ENCODE measurements at places on chromosomes 16 and 17.

- no peak for DNase-seq
These were observed 115.2 kb upstream of the NETO2 start for GRCh38 chr16:47258874-47259461.

- no peak for DNase-seq
These were observed 4.1 kb downstream of the ST6GALNAC2 start for GRCh38 chr17:76581515-76581914.

DNA sequence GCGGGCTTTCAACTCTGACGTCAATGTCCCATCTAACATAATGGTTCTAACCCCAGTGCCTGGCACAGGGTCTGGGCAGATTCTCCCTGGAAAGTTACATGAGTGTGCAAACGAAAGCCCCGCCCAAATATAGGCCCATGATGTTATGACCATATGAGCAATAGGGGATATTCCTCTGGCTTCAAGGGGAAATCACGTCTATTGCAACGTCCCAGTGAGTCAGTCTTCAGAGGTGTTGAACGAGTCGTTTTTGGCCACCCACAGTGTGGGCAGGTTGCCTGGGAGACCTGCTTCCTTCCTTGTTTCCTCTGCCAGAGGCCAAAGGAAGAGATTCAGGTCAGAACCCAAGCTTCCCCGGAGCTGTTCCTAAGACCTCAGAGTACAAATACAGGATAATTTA, 30.3 kb downstream of the PIK3R5 start:
- peak; percentile 97 for DNase-seq

DNA sequence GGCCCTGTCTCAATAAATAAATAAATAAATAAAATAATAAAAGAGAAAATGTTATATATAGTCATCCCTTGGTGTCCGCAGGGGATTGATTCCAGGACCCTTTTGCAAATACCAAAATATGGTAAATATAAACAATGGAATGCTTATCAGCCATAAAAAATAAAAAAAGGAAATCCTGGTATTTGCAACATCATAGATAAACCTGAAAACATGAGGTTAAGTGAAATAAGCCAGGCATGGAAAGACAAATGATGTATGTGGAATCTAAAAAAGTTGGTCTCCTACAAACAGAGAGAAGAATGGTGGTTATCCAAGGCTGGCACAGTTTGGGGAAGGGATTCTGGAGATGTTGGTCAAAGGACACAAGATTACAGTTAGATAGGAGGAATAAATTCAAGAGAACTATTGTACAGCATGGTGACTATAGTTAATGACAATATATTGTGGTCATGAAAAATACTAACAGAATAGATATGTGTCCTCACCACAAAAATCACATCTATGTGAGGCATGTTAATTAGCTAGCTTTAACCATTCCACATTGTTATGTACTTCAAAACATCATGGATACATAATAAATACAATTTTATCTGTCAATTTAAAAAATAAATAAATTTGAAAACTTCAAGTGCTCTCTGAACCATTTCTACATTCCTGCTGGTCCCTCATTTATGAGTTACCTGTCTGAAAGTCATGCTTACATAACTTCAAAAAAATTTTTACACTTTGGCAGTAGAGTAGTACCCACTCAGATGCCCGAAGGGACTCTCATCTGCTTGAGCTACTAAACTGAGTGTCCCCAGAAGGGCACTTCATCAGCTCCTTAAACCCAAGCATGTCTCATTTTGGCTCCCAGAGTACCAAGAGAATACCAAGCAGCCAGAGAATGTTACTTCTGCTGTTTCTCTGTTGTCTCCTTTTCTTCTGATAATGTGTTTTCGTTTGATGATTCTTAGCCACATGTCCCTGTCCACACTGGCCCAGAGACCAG, 26.6 kb downstream of the N4BP1 start:
- DNase-seq, result no peak

- no peak for DNase-seq
These were observed 3.6 kb downstream of the BORCS6 start for GRCh38 chr17:8186446-8186786.

DNA sequence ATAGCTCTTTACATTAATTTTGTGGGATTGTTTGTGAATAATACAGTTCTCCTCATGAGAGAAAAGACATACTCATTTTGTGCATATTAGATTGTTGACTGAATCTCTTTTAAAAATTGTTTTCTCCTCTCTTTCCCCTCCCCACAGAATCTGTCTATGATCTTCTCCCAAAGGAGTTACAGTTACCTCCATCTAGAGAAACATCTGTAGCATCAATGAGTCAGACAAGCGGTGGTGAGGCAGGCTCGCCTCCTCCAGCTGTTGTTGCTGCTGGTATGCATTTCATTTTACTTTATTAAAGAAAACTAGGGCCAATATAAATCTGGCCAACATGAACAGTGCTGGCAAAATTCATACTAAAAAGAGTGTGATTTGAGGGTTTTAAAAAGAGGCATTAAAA, 60.5 kb downstream of the NFAT5 start:
- DNase-seq, result no peak

DNA sequence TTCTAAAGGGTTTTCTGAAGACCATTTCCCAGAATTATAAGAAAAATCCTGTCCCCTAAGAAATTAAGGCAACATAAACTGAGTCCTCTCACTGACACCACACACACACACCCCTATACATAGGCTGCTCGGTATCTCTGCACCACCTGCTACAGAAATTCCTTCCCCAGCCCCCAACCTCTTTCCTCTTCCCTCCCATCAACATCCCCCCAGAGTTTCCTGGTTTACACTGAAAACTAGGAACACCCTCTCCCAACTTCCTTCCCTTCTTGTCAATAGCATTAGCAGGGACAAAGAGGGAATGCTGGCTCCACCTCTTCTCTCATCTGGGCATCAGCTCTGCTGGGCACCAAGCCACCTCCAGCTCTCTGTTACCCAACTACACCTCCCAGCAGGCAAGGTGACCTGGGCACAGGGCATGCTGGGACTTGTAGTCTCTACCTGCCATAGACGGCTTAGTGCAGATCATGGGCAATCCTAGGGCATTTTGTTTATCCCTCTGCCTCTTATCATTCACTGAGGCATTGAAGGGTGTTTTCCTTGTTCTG, 15.7 kb downstream of the CAVIN1 start:
- DNase-seq, result peak; percentile 41

DNA sequence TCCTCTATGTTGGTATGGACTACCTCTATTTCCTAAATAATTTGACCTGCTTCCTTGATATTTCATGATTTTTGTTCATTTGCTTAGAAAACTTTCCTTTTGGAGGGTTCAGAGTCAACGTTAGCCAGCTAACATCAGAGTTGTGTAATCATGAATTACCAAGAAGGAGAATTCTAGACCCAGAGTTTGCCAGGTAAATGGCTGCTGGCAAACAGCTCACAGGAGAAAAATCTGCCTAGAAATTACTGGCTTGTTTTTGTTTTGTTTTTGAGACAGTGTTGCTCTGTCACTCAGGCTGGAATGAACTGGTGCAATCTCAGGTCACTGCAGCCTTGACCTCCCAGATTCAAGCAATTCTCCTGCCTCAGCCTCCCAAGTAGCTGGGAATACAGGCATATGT, 111.4 kb upstream of the SALL1 start:
- DNase-seq, result no peak

- no peak for DNase-seq
These were observed 87.2 kb downstream of the TBC1D16 start for GRCh38 chr17:79948406-79948944.

- DNase-seq, result no peak
These were observed 858 bp upstream of the SMARCE1 start for GRCh38 chr17:40648384-40648968.

DNA sequence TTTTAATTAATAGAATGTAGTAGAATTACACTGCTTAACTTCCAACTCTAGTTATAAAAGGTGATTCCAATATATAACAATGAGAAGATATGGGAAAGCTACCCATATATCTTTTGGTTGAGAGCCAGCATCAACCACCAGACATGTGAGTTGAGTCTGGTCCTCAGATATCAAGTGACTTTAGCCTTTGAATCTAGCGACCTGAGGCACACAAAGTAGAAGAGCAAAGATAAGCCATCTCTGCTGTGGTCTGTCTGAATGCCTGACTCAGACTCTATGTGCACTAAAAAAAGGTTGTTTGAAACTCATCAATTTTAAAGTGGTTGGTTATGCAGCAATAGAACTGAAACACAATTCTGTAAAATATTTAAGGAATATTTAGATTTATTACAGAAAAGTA, 492.5 kb upstream of the SOX9 start:
- DNase-seq, result no peak

GRCh38 chr17:79808763-79809529, 12.1 kb upstream of the CBX8 start:
- no peak for DNase-seq

GRCh38 chr17:82869536-82869935, 29.7 kb upstream of the ZNF750 start:
- no peak for DNase-seq

DNA sequence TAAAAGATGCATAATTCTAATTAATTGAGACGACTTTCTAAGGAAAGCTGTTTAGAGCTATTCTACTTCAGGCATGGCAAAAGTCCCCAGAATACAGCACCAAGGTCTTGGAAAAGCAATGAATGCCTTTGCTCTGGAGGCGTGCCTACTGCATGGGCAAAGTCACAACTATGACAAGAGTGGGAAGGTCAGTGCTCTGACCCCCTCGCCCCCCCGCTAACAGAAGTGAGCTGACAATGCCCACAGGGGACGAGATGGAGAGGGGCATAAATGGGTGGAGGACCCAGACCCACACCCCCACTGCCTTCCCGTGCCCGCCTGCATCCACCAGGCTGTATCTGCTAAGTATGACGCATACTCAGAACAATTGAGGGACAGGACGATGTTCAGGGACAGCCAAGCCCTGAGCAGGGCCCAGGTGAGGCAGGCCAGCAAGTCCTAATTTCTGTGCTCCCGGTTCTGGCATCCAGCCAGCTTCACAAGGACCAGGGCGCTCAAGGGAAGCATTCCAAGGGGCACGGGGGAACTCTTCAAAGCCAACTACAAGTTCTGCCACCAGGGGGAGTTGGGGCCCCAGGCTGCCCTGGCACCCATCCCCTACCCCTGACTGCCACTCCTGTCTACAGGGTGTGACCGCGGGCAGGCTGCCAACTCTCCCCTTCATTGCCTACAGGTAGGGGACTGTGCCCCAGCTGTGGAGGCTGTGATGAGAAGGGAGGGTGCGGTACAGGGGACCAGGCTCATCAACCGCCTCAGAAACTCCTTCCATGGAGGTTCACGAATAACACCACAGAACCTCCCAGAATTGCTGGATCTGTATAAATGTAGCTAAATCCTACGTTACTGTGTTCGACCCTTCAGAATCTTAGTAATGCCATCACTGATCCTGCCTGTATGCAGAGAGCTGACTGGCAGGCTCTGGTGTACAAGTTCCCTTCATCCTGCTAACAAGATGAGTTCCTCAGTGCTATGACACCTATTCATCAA, 20.8 kb downstream of the NPRL3 start:
- peak; percentile 56 for DNase-seq

- DNase-seq, result no peak
These were observed 217.8 kb upstream of the GSE1 start for GRCh38 chr16:85395207-85395912.

GRCh38 chr16:30656974-30657865, 1.0 kb upstream of the FBRS start:
- DNase-seq, result peak; percentile 42

- DNase-seq, result no peak
These were observed 16.8 kb downstream of the ZNF750 start for GRCh38 chr17:82823004-82823403.

DNA sequence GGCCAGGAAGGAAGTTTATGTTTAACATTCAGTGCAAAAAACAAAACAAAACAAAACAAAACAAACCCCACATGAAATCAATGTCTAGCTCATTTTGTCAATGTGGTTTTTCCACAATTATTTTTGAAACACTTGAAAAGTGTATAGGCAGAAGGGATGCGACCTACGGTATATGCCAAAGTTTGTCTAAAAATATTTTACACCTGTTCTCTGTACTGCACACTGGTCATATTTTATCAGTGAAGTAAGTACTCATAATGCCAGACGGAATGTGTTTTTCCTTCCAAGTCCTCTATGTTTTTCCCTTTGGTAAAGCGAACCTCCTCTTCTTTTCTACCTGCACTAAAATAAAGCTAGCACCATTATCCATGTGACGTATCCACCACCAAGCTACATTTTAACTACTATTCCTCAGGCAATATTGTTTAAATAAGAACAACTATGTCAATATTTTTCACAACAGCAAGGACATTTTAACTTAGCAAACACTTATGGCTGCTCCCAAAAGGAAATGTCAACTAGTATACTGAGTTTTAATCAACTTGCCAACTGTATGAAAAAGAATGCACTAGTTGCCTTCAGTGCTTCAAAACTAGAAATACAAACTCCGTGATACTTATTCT, 10.3 kb downstream of the TOB1 start:
- DNase-seq, result no peak

- no peak for DNase-seq
These were observed 12.6 kb upstream of the POLR3E start for GRCh38 chr16:22284637-22285036.

GRCh38 chr16:56641166-56641565, 2.7 kb downstream of the MT1A start:
- no peak for DNase-seq

DNA sequence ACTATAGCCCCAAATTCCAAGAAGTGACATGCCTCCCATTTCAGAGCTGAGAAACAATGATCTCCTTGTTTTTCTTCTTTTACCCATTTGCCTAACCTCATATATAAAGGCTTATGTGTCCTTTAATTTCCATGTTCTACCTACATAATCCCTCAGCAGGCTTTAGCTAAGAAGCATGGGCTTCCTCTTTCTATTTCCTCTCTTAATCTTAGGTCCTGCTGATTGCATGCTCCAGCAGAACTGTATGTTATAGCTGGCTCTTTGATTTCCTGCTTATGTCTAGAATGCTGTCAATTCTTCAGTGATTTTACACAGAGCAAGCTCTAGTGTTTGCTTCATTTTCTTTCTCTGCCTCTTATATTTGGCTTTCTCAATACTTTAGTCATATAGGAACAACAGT, 151.7 kb upstream of the COX10 start:
- peak; percentile 29 for DNase-seq

DNA sequence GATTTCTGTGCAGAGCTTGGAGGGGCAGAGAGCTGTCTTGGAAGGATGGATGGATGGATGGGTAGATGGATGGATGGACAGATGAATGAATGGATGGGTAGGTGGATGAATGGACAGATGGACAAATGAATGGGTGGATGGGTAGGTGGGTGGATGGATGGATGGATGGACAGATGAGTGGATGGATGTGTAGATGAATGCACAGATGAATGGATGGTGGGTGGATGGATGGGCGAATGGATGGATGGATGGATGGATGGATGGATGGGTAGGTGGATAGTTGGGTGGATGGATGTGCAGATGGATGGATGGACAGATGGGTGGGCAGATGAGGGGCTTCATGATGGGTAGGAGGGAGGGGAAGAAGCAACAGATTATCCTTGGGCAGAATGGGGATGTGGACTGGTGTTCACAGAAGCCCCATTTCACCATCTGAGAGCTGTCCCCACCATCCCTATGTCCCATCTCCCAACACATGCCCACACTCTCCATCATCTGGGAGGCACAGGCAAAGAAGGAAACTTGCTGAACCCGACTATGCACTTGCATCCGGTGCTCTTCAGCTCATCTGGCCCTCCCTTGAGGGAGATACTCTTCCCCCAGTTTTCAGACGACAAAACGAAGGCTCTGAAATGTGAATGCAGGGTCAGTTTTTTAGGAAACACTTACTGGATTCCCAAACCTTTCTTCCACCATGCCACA, 57.2 kb downstream of the IL21R start:
- no peak for DNase-seq

Measured in CD14-positive monocyte (primary cell).